ENCODE measurements at places on chromosomes 16 and 17.

DNA sequence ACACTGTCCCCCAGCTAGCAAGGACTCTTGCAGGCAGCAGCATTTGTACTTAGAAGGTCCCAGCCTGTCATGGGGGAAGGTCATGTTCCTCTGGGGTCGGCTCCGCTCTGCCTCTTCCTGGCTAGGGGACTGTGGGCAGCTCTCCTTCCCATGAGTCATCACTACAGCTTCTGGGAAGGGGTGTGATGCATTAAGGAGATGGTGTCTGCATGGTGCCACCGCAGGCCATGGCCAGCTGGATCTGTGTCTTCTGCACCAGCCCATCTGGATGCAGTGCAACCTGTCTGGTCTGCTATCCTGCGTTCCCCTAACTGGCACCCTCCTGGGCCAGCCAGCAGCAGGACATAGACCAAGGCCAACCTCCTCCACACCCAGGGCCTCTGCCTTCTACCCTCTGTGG is 6.3 kb downstream of the STARD3 start:
- DNase-seq, result no peak

- no peak for DNase-seq
Measured at GRCh38 chr17:31289790-31290189, 7.2 kb downstream of the OMG start.

GRCh38 chr17:29066047-29066446 is 23.1 kb downstream of the PIPOX start:
- DNase-seq, result no peak

DNA sequence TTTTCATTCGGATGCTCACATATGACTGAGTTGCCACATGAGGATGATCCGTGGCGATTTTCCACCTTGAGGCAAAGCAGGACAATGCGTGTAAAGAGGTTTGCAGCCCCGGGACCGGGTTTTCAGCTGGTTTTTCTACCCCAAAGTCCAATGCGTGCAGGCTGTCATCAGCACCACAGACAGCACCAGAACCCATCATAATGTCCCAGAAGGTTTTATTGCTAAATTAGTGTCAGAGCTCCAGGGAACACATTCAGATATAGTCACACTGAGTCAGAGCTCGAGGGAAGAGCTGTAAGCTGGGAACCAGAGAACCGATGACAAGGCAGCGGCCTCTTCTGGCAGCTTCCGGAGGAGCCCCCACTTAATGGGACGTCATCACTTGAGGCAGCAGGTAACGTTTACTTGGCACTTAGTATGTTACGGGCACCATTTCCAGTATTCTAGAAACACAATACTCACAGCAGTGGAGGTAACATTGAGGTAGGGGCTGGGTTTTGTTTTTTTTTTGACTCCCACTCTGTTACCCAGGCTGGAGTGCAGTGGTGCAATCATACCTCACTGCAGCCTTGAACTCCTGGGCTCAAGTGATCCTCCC is 8.9 kb upstream of the NAGPA start:
- no peak for DNase-seq

DNA sequence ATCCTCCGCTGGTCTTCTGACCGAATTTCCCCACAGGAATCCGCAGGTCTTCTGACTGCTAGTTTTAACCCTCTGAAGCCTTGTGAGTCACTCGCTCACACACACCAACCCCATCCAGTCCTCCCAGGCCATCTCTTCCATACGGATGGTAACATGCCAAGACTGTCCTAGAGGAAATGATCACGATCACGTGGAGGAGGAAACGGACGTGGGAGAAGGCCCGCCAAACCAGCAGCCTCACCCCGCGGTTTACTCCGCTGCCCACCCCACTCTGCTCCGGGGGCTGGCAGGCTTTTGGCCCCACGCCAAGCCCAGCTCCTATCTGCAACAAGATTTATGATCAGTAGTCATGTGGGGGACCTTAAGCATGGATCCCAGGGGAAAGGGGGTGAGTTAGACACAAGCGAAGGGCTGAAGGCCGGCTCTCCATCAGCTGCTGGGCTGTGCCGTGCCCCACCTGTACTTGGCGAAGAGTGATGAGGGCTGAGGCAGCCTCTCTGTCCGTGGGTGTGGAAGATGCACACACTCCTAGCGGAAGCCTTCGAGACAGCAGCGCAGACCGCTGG is 1.5 kb upstream of the FAAP100 start:
- no peak for DNase-seq

- no peak for DNase-seq
Measured at GRCh38 chr17:50609380-50610074, 25.2 kb upstream of the ABCC3 start.

DNA sequence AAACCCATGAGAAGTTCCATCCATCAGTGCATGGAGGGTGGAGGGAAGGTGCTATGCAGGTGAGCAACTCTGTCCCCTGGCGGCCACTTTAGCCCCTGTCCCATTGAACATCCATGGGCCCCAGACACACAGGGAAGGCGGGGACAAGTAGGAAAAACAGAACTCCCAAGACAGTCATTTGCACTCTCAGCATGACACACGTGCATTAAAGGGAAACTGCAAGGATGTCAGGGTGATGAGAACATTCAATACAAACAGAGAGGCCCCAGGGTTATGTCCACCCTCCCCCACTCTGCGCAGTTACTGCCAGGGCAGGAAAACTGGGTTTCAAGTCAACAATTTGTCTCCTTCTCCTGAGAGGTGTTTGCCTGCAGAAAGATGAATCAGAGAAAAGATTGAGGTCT is 44.0 kb upstream of the AKTIP start:
- DNase-seq, result no peak

- DNase-seq, result no peak
Measured at GRCh38 chr16:68539711-68540239, 684 bp downstream of the ZFP90 start.

GRCh38 chr17:50917418-50917743 is 51.2 kb upstream of the TOB1 start:
- no peak for DNase-seq

GRCh38 chr16:85498607-85499006 is 114.5 kb upstream of the GSE1 start:
- DNase-seq, result no peak

- peak; percentile 24 for DNase-seq
Measured at GRCh38 chr17:68613739-68614298, 12.7 kb upstream of the FAM20A start.

Measured in hematopoietic multipotent progenitor cell treated with erythropoietin and hydrocortisone succinate and interleukin-3 and kit ligand, for 15 days (in vitro differentiated cells).